Activated T-helper 9 cell treated with anti-CD3 and anti-CD28 coated beads, Interleukin-2, amount 50 U/mL, for 16 hours (primary cell): ENCODE measurements at places on chromosomes 11 and 22.

- DNase-seq: no peak
These were observed 741.4 kb downstream of the NTM start for GRCh38 chr11:132111838-132112237.

DNA sequence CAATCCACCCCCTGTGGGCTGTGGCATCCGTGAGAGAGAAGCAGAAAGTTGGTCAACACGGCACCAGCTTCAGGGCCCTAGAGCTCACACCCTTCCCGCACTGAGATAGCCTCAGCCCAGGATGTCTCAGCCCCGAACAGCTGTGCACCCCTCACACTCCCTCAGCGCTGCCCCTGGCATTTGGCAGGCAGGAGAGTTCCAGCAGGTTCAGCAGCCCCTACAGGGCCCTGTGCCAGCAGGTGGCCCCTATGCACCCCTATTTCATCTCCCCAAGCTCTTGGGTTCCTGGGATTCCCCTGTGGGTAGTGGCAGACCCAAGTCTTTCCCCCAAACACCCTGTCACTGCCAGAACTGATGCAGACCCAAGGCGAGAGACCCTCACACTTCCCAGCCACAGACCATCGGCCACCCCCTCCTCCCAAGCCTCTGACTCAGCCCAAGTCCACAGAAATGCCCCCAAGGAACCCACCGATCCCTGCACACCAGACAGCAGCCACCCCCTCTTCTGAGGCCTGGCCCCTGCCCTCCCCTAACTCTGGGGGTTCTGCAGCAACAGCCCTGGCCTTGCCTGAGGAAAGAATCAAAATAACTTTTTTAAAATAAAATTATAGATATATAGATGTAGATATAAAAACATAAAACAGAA is 183.6 kb downstream of the IGLL1 start:
- DNase-seq: no peak

DNA sequence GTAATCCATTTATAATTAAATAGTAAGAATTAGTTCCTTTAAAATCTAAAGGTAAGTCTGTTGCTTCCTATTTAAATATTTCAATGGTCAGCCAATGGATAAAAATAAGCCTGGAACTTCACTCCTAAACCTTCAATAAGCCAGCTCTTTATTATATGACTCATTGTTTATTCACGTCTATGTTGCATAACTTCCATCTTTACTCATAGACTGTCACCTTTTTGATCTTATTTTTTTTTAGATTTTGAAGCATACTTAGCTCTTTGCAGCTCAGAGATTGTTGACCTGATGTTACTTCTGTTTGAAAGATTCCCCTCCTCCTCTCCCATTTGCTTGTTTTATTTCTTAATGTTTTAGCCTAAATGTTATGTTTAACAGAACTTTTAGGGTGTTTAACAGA is 1571.2 kb upstream of the RAG2 start:
- DNase-seq: no peak

- DNase-seq: no peak
These were observed 365.5 kb downstream of the SHANK2 start for GRCh38 chr11:70886676-70887541.

- no peak for DNase-seq
These were observed at the start of gene TIMP3 for GRCh38 chr22:32801537-32802236. TSS of gene TIMP3 (plus strand) at chr22:32801705. CDS start at chr22:32802002, 297 bp downstream.

DNA sequence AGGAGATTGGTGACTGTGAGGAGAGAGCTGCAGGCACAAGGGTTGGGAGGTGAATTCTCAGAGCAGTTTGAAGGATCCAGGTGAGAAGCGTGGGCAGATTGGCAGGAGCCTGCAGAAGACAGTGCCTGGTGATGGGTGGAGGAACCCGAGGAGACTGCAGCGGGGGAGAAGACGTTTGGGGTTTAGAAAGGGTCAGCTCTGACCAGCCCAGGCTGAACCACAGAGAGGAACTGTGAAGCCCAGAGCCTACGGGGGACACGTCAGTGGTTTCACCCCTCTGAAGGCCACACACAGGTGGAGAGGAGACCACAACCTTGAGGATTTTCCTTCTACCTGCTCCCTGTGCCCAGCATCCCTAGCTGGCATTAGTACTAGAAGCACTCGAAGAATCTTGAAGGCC is 154.8 kb upstream of the TBCEL start:
- DNase-seq: no peak

- no peak for DNase-seq
These were observed 126.9 kb upstream of the NCAM1 start for GRCh38 chr11:112834277-112834755.

- DNase-seq: no peak
These were observed 11.0 kb upstream of the PLAAT2 start for GRCh38 chr11:63573881-63574855.

DNA sequence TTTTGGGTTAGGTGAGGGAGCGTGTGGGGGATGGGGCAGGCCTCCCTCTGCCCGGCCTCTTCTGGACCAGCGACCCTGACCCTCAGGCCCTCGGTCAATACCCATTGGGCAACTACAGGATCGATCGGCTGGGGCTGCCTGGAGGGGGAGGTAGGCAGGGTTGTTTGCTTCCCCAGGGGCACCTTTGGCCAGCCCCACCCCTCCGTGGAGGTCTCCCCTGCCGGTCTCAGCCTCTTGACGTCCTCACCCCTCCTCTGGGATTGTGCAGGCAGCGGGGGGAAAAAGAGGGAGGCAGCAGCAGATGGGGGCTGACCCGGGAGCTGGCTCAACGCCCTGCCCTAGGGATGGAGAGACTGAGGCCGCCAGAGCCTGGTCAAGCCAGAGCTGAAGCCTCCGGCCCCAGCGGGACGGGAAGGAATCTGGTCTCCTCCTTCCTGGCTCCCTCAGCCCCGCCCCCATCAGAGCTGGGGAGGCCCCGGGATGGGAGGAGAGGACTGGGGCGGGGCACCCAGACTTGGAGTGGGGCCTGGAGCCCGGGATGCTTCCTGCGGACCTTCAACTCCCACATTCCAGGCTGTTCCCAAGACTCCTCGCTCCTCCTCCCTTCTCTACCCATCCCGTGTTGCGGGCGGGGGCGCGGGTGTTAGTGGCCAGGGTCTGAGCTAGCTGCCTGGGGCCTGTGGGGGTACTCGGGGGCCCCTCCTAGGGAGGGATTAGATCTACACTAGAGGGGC is 14.4 kb upstream of the CDC42EP1 start:
- DNase-seq: no peak
